ENCODE measurements at places on chromosomes 4 and X. TPM values are rescaled to one million over a fixed set of nuclear protein-coding genes. Genes with fewer than 3 reads are reported as not detected.
A peak's percentile ranks its signal among the peaks of the same experiment; 100 is the strongest.

DNA sequence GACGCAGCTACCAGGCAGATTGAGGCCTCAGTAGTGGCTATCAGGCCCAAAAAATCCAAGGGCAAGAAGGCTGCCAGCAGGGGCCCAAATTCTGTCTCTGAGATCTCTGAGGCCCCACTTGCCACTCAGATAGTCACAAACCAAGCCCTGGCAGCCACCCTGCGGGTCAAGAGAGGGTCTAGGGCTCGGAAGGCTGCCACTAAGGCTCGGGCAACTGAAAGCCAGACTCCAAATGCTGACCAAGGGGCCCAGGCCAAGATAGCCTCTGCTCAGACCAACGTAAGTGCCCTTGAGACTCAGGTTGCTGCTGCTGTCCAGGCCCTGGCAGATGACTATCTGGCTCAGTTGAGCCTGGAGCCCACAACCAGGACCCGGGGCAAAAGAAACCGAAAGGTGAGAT is 2.8 kb downstream of the TRO start:
- no peak for DNase-seq
- no peaks in the 10 kb centered on the region for H3K36me3 ChIP-seq
- H3K4me1 ChIP-seq = no peaks in the 10 kb centered on the region
- H3K4me3 ChIP-seq = no peak overlapping the region
- no peaks in the 10 kb centered on the region for H3K27me3 ChIP-seq

- no peaks in the 10 kb centered on the region for H3K27me3 ChIP-seq
- no peak overlapping the region for H3K27ac ChIP-seq
- DNase-seq = peak; percentile 16
- no peak overlapping the region for H3K4me3 ChIP-seq
- no peaks in the 10 kb centered on the region for H3K36me3 ChIP-seq
- peaks cover 8% of the 10 kb centered on the region for H3K4me1 ChIP-seq
These were observed 11.0 kb downstream of the LHFPL1 start for GRCh38 chrX:112668476-112669409.

SLC4A4 gene
- 2.3 TPM for total RNA-seq

GRCh38 chr4:25489253-25489797 is 112.3 kb downstream of the ANAPC4 start:
- DNase-seq = no peak
- peaks cover 23% of the 10 kb centered on the region for H3K4me1 ChIP-seq
- H3K27me3 ChIP-seq = no peaks in the 10 kb centered on the region
- H3K36me3 ChIP-seq = no peaks in the 10 kb centered on the region
- H3K27ac ChIP-seq = no peak overlapping the region
- no peak overlapping the region for H3K4me3 ChIP-seq
